ENCODE measurements at places on chromosomes 16 and 17. TPM values are rescaled to one million over a fixed set of nuclear protein-coding genes. Genes with fewer than 3 reads are reported as not detected.

DNA sequence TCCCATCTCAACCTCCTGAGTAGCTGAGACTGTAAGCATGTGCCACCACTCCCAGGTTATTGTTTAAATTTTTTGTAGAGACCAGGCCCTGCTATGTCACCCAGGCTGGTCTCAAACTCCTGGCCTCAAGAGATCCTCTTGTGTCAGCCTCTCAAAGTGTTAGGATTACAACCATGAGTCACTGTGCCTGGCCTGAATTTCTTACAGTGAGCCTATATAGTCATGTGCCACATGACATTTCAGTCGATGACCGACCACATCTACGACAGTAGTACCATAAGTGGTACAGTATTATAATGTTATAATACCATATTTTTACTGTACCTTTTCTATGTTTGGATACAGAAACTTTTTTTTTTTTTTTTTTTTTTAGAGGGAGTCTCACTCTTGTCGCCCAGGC is 195.3 kb downstream of the STX8 start:
- H3K27ac ChIP-seq: no peak overlapping the region
- no peak for DNase-seq
- H3K4me1 ChIP-seq: no peaks in the 10 kb centered on the region

- H3K36me3 ChIP-seq: no peaks in the 10 kb centered on the region
- H3K4me3 ChIP-seq: no peak overlapping the region
- no peaks in the 10 kb centered on the region for H3K4me1 ChIP-seq
- H3K27me3 ChIP-seq: no peaks in the 10 kb centered on the region
- no peak for DNase-seq
Observed at GRCh38 chr17:12765548-12765947, 23.8 kb upstream of the ARHGAP44 start.

DNA sequence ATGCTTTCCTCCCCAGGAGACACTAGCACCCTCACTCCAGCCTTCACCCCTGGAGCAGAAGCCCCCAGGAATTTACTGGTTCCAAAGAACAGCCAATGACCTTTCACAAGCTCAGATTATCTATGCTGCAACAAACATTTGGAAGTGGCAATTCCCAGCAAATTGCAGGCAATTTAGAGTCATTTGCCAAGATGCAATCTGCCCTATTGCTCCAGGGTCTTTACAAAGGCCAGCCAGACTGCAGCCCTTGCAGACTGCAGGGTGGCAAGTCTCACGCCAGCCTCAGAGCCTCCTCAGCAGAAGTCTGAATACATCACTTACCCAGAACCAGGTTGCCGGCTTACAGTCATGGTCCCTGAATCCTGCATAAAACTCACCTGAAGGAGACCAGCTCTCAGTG is 21.8 kb downstream of the AXIN1 start:
- H3K27me3 ChIP-seq: no peaks in the 10 kb centered on the region
- no peak overlapping the region for H3K4me3 ChIP-seq
- no peak for DNase-seq
- no peaks in the 10 kb centered on the region for H3K36me3 ChIP-seq
- no peak overlapping the region for H3K27ac ChIP-seq

DNA sequence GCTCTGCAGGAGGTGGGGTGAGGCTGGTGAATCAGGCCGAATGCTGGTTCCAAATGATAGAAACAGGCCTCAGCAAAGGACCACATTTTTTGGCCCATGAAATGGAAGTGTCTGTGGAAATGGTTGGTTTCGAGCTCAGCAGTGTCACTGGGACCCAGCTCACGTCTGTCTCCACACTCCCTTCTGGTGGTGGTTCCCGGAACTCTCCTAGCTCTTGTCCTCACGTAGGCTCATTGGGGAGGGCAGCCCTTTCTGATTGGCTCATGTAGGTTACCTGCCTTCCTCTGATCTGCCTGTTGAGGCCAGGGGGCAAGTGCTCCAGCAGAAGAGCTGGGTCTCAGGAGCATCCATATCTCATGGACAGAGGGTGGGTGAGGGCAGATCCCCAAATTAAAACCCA is 4.0 kb downstream of the ALG1 start:
- no peak for DNase-seq
- H3K36me3 ChIP-seq: no peaks in the 10 kb centered on the region
- H3K27me3 ChIP-seq: no peaks in the 10 kb centered on the region
- no peak overlapping the region for H3K4me3 ChIP-seq
- no peaks in the 10 kb centered on the region for H3K4me1 ChIP-seq

DNA sequence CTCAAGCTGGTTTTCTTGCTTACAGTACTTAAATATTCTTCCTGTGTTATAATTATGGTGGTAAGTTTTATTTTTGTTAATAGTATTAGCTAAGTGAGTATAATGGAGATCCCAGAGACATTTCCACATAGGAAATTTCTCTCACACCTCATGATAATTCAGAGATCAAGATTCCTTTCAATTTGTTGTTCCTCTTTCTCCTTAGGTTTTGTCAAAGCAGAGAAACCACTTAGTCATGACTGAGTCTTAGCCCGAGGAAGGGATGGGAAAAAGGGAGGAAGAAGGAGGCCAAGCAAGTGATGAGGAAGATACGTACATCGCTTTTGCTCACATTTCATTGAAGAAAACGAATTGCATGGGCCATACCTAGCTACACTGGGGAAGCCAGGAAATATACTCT is 18.4 kb downstream of the ESRP2 start:
- H3K36me3 ChIP-seq: peaks cover 19% of the 10 kb centered on the region
- H3K27ac ChIP-seq: no peak overlapping the region
- DNase-seq: no peak
- no peaks in the 10 kb centered on the region for H3K27me3 ChIP-seq
- H3K4me1 ChIP-seq: no peaks in the 10 kb centered on the region

- no peaks in the 10 kb centered on the region for H3K4me1 ChIP-seq
- no peaks in the 10 kb centered on the region for H3K36me3 ChIP-seq
- DNase-seq: no peak
- no peak overlapping the region for H3K4me3 ChIP-seq
Observed at GRCh38 chr16:65489531-65490023, 367.7 kb upstream of the CDH11 start.

- peaks cover 50% of the 10 kb centered on the region for H3K4me1 ChIP-seq
- DNase-seq: no peak
- peak overlapping the region; percentile 96 for H3K27ac ChIP-seq
- H3K4me3 ChIP-seq: no peak overlapping the region
Observed at GRCh38 chr16:58123896-58124600, 5.1 kb downstream of the CFAP20 start.

PIRT gene
- total RNA-seq: not detected

HOXB6 gene
- 1.3 TPM for total RNA-seq

GRCh38 chr17:2064980-2065785 is 10.3 kb downstream of the HIC1 start:
- no peaks in the 10 kb centered on the region for H3K36me3 ChIP-seq
- H3K27ac ChIP-seq: peak overlapping the region; percentile 93
- peaks cover 94% of the 10 kb centered on the region for H3K4me1 ChIP-seq
- DNase-seq: no peak
- no peak overlapping the region for H3K4me3 ChIP-seq

DNA sequence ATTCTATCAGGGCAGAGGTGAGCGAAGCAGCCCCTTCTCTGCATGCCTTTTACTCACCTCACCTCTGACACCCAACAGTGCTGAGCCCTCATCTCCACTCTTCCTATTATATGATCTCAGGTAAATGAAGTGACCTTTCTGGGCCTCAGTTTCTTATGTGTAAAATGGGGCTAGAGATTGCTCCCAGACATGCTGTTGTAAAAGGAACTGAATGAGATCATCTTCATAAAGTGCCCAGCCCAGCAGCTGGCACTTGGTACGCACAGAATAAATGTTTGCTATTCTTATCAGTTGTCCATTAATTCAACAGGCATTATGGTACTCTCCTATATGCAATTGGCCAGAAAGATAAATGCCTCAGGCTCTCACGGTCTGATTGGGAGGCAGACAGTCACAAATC is 4.5 kb upstream of the GALK1 start:
- peaks cover 4% of the 10 kb centered on the region for H3K4me1 ChIP-seq
- peaks cover 4% of the 10 kb centered on the region for H3K36me3 ChIP-seq
- H3K27me3 ChIP-seq: no peaks in the 10 kb centered on the region

HSD3B7 gene
- total RNA-seq: 17.0 TPM

DPEP3 gene
- not detected for total RNA-seq

GRAP gene
- total RNA-seq: 2.3 TPM

GRCh38 chr16:66224186-66224585 is 142.3 kb upstream of the CDH5 start:
- H3K27ac ChIP-seq: no peak overlapping the region
- no peak overlapping the region for H3K4me3 ChIP-seq
- no peak for DNase-seq
- no peaks in the 10 kb centered on the region for H3K27me3 ChIP-seq
- no peaks in the 10 kb centered on the region for H3K36me3 ChIP-seq

- no peak for DNase-seq
- peaks cover 4% of the 10 kb centered on the region for H3K4me1 ChIP-seq
- H3K4me3 ChIP-seq: no peak overlapping the region
- H3K27ac ChIP-seq: peak overlapping the region; percentile 62
- no peaks in the 10 kb centered on the region for H3K36me3 ChIP-seq
- no peaks in the 10 kb centered on the region for H3K27me3 ChIP-seq
Observed at GRCh38 chr17:20084621-20085282, 75.6 kb downstream of the SPECC1 start.

PDILT gene
- total RNA-seq: not detected

TMEM238L gene
- total RNA-seq: 4.8 TPM

DNA sequence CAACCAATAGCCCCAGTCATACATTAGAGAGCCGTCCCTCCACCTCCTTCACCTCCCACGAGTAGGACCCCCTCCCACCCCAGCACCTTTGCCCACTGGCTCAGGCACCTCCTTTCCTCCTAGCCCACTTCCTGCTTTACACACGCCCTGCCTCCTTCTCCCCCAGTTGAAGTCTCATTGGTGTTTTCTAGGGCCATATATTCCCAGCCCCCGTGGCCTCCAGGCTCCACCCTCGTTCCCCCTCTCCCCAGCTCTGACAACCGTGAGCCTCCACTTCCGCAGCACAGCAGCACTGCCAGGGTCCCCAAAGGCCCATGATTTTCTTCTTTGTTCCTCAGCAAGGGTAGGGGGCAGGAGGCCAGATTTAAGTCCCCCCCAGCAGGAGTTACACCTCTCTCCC is 340.3 kb upstream of the TNRC6C start:
- H3K4me1 ChIP-seq: no peaks in the 10 kb centered on the region
- H3K27me3 ChIP-seq: no peaks in the 10 kb centered on the region
- no peak overlapping the region for H3K4me3 ChIP-seq
- H3K27ac ChIP-seq: no peak overlapping the region

PYDC1 gene
- not detected for total RNA-seq

ADAD2 gene
- total RNA-seq: 1.9 TPM

DNA sequence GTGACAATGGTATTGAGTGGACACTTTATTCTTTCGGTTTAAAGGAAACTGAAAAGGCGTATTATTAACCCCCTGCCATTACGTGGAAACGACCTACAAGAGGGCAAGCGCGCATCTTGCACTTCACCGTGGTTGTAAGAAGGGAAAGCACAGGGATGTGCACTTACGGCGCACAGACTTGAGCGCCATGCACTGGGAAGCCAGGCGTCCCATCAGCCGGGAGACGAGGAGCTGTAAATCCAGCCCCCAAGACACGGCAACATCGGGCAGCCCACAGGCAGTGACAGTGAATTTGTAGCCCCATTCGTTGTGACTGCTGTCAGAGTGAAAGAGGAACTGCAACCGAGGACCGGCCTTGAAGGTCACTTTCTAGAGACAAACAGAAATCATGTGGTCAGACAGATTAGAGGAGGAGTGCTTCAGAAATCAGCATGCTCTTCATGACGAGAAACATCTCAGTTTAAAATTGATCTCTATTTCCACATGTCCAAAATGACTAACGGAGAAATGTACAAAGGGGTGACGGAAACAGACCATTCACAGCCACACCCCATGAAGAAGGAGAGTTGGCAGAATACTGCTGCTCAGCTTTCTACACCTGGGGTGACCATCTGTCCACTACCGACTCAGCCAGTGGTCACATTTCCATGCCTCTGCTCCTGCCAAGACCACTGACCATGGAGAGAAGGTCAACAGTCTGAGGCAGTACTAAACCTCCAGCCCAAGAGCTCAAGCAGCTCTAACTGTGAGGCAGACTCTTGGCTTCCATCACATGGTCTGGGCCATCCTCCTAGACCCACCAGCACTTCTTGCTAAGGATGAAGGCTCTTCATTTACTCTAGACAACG is 68.6 kb downstream of the ZZEF1 start:
- no peak overlapping the region for H3K4me3 ChIP-seq
- H3K36me3 ChIP-seq: peaks cover 8% of the 10 kb centered on the region

- H3K4me3 ChIP-seq: no peak overlapping the region
- peaks cover 66% of the 10 kb centered on the region for H3K4me1 ChIP-seq
- no peaks in the 10 kb centered on the region for H3K27me3 ChIP-seq
- no peaks in the 10 kb centered on the region for H3K36me3 ChIP-seq
- H3K27ac ChIP-seq: peak overlapping the region; percentile 79
Observed at GRCh38 chr16:23504076-23504452, 6.2 kb downstream of the GGA2 start.

GDPD1 gene
- total RNA-seq: 1.9 TPM

DNA sequence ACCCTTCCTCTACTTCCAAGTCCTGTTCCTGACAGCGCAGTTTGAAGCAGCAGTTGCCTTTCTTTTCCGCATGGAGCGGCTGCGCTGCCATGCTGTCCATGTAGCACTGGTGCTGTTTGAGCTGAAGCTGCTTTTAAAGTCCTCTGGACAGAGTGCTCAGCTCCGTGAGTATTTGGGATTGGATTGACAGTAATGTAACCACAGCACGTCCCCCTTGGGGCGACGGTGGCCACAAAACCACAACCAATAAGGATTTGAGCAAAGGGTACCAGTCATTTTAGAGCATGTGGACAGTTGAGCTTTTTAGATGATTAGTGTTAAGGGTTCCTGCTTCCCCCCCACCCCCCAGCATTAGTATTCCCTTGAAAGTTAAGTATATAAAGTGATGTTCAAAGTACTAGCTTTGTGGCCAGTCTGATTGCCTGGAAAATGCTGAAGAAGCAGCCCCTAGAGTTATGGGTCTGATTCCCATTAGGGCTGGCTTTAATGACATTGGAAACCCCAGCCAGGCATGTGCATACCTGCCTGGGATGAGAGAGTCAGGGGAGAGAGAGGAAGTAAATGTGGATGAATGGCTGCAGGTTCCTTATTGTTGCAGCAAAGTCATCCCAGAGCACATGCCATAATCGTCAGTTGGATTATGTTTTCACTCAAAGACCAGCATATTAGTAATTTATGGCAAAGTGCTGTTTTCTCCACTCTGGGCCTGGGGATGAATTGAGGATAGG is 31.6 kb upstream of the SLC12A3 start:
- H3K27me3 ChIP-seq: no peaks in the 10 kb centered on the region
- H3K36me3 ChIP-seq: peaks cover 4% of the 10 kb centered on the region
- no peak overlapping the region for H3K27ac ChIP-seq
- H3K4me1 ChIP-seq: no peaks in the 10 kb centered on the region
- no peak for DNase-seq

- no peak overlapping the region for H3K27ac ChIP-seq
- no peaks in the 10 kb centered on the region for H3K27me3 ChIP-seq
- H3K4me3 ChIP-seq: no peak overlapping the region
- no peaks in the 10 kb centered on the region for H3K4me1 ChIP-seq
Observed at GRCh38 chr17:39244016-39244599, 18.4 kb upstream of the STAC2 start.

- H3K36me3 ChIP-seq: peaks cover 75% of the 10 kb centered on the region
- no peak overlapping the region for H3K4me3 ChIP-seq
- H3K4me1 ChIP-seq: peaks cover 3% of the 10 kb centered on the region
- DNase-seq: no peak
- no peak overlapping the region for H3K27ac ChIP-seq
Observed at GRCh38 chr17:51012538-51012937, 108.1 kb downstream of the SPAG9 start.
